ENCODE measurements at places on chromosomes 3 and 15. TPM values are rescaled to one million over a fixed set of nuclear protein-coding genes. Genes with fewer than 3 reads are reported as not detected.

SYNM gene
- total RNA-seq: 40.0 TPM

CD96 gene
- total RNA-seq: not detected

CAMKV gene
- total RNA-seq: 0.53 TPM

PLS1 gene
- 13.7 TPM for total RNA-seq

FETUB gene
- 0.26 TPM for total RNA-seq

DHX36 gene
- total RNA-seq: 53.3 TPM

TTLL13 gene
- total RNA-seq: 0.61 TPM

TGM5 gene
- not detected for total RNA-seq

FRMD4B gene
- 1.3 TPM for total RNA-seq

ILDR1 gene
- not detected for total RNA-seq

NR1I2 gene
- not detected for total RNA-seq

NOX5 gene
- total RNA-seq: 0.30 TPM

DCBLD2 gene
- 271 TPM for total RNA-seq

CELF6 gene
- total RNA-seq: 0.09 TPM

FAM107A gene
- not detected for total RNA-seq

MAPKAPK3 gene
- 23.4 TPM for total RNA-seq

CCDC12 gene
- 60.3 TPM for total RNA-seq

IGSF10 gene
- total RNA-seq: 0.49 TPM

CGNL1 gene
- total RNA-seq: 1.5 TPM

PPARG gene
- 37.7 TPM for total RNA-seq

PLA1A gene
- total RNA-seq: 0.27 TPM

ROBO1 gene
- total RNA-seq: 15.9 TPM

PDZRN3 gene
- not detected for total RNA-seq

TMEM108 gene
- not detected for total RNA-seq

SOX2 gene
- 0.87 TPM for total RNA-seq

FILIP1L gene
- total RNA-seq: 0.24 TPM

GHRL gene
- not detected for total RNA-seq

IL20RB gene
- 0.76 TPM for total RNA-seq

CPB1 gene
- not detected for total RNA-seq

HOMER2 gene
- total RNA-seq: 12.0 TPM

ANKRD63 gene
- total RNA-seq: not detected

SLC2A2 gene
- not detected for total RNA-seq

CMTM8 gene
- 6.4 TPM for total RNA-seq

TMEM202 gene
- total RNA-seq: not detected

SKOR1 gene
- total RNA-seq: 0.02 TPM

CADPS gene
- not detected for total RNA-seq

TRPC1 gene
- total RNA-seq: 8.1 TPM

TEX55 gene
- total RNA-seq: not detected

POLQ gene
- 6.3 TPM for total RNA-seq

CDCP1 gene
- total RNA-seq: 11.5 TPM

SLC9C1 gene
- not detected for total RNA-seq

FAM3D gene
- total RNA-seq: not detected

MAP6D1 gene
- total RNA-seq: 5.7 TPM

CRABP1 gene
- 1.8 TPM for total RNA-seq

GCHFR gene
- total RNA-seq: 6.7 TPM

KCNAB1 gene
- total RNA-seq: not detected

CPEB1 gene
- total RNA-seq: 2.4 TPM
